ENCODE measurements at places on chromosomes 2 and 18.

- no peaks in the 10 kb centered on the region for H3K4me1 ChIP-seq
- H3K36me3 ChIP-seq, result no peaks in the 10 kb centered on the region
- no peak for DNase-seq
- no peak overlapping the region for H3K27ac ChIP-seq
- no peaks in the 10 kb centered on the region for H3K27me3 ChIP-seq
These were observed 11.3 kb upstream of the COPS8 start for GRCh38 chr2:237074211-237074993.

GRCh38 chr18:31057917-31058316 is 15.4 kb upstream of the DSC3 start:
- H3K27ac ChIP-seq, result no peak overlapping the region
- DNase-seq, result no peak
- H3K27me3 ChIP-seq, result no peaks in the 10 kb centered on the region

DNA sequence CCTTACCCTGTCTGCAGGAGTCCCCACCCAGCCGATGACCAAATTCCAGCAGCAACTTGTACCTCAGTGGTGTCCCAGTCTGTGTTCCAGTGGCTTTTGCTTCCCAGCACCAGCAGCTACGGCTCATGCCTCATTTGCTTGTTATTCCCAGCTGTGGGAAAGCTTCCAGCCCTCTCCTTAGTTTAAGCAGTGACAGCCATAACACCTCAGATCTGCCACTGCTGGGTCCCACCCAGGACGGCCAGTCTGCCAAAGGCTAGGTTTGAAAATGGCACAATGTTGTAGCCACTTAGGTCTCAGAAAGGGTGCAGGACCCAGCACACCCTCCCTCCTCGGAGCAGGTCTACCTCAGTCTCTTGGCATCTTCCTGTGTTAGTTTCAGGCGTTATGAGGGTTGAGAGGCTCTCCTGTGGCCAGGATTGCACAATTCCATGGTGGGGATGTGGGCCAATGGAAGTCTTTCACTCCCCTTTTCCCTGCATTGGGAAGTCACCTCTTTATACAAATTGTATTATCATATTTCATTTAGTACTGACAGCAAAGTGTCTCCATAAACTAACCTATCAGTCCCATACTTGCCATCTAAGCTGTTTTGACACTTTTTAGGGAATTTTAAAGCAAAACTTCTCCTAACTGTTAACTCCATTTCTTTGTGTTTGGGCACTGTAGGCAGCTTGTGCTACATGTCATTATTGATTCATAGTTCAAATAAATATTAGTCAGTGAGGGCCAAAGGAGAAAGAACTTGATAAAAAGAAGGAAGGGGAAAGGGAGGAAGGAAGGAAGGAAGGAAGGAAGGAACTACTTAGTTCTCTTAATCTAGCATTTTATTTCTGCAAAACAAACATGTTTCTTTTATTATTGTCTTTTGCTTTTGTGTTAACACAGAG is 62.9 kb upstream of the FAM110C start:
- no peak for DNase-seq
- no peaks in the 10 kb centered on the region for H3K4me1 ChIP-seq
- no peak overlapping the region for H3K27ac ChIP-seq
- H3K4me3 ChIP-seq, result no peak overlapping the region
- H3K36me3 ChIP-seq, result no peaks in the 10 kb centered on the region

- H3K27me3 ChIP-seq, result no peaks in the 10 kb centered on the region
- no peaks in the 10 kb centered on the region for H3K36me3 ChIP-seq
- no peak overlapping the region for H3K27ac ChIP-seq
- H3K4me3 ChIP-seq, result no peak overlapping the region
- peaks cover 24% of the 10 kb centered on the region for H3K4me1 ChIP-seq
These were observed 75.8 kb downstream of the ACTR3 start for GRCh38 chr2:113965644-113966043.

GRCh38 chr2:239908744-239909143 is 116.4 kb downstream of the NDUFA10 start:
- no peaks in the 10 kb centered on the region for H3K27me3 ChIP-seq
- no peaks in the 10 kb centered on the region for H3K4me1 ChIP-seq
- DNase-seq, result no peak
- H3K27ac ChIP-seq, result no peak overlapping the region

DNA sequence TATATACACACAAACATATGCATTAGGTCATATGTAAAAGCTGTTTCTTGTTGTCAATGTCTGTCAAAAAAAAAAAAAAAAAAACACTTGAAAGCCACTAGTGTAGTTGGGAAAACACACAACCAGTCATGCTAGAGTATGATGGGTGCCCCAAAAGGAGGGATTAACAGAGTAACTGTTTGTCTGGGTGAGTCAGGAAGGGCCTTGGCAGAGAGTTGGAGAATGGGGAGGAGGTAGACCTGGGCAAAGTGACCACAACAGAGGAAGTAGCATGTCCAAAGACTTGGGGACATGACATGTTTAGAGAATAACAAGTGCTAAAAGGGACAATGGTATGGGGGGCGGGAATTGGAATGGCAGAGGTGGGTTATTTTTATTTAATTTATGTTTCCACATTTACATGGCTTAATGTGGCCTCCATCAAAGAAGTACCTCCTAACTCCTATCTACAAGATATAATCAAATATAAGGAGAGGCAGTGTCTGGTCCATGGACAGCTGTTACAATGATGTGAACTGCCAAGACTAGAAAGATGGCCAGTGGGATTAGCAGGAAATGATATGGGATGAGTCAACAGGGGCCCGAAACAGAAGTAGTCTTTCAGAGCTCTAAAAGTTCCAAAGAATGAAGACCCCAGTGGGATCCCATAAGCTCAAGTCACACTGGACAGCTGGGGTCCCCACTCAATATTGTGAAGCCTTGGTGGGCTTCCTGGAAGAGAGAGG is 99.9 kb upstream of the ZFP36L2 start:
- no peaks in the 10 kb centered on the region for H3K27me3 ChIP-seq
- no peaks in the 10 kb centered on the region for H3K36me3 ChIP-seq
- no peak for DNase-seq
- peaks cover 10% of the 10 kb centered on the region for H3K4me1 ChIP-seq
- no peak overlapping the region for H3K27ac ChIP-seq

GRCh38 chr2:127536707-127537541 is 1.4 kb downstream of the MYO7B start:
- H3K27ac ChIP-seq, result no peak overlapping the region
- H3K4me3 ChIP-seq, result no peak overlapping the region
- H3K36me3 ChIP-seq, result no peaks in the 10 kb centered on the region
- no peaks in the 10 kb centered on the region for H3K4me1 ChIP-seq
- no peak for DNase-seq
- no peaks in the 10 kb centered on the region for H3K27me3 ChIP-seq

- DNase-seq, result no peak
- no peaks in the 10 kb centered on the region for H3K27me3 ChIP-seq
- H3K27ac ChIP-seq, result no peak overlapping the region
These were observed 12.2 kb upstream of the DNPEP start for GRCh38 chr2:219399716-219400478.

DNA sequence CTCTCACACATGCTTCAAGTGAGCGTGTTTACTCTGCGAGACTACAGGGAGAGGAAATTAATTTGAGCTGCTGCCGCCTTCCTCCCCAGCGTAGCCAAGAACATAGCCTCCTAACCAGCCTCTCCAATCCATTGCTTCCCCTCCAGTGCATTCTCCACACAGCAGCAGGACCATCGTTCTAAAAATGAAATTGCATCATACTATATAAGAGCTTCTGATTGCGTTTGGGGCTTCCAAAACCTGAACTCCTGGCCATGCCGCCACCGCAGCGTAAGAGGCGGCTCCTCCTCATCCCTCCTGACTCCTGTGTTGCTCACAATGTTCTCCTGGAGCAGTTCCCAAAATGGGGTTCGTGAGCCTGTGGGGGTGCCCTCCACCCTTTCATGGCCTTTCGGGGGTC is 142.1 kb downstream of the MYT1L start:
- no peaks in the 10 kb centered on the region for H3K27me3 ChIP-seq
- no peaks in the 10 kb centered on the region for H3K36me3 ChIP-seq
- no peaks in the 10 kb centered on the region for H3K4me1 ChIP-seq
- H3K4me3 ChIP-seq, result no peak overlapping the region
- no peak for DNase-seq

- no peak overlapping the region for H3K27ac ChIP-seq
- peaks cover 10% of the 10 kb centered on the region for H3K4me1 ChIP-seq
- no peak for DNase-seq
- H3K27me3 ChIP-seq, result peaks cover 23% of the 10 kb centered on the region
These were observed 4.6 kb downstream of the HOXD1 start for GRCh38 chr2:176193048-176193447.

GRCh38 chr2:110977403-110977802 is 143.3 kb upstream of the BCL2L11 start:
- H3K4me1 ChIP-seq, result no peaks in the 10 kb centered on the region
- no peak for DNase-seq
- H3K27ac ChIP-seq, result no peak overlapping the region
- no peak overlapping the region for H3K4me3 ChIP-seq
- H3K27me3 ChIP-seq, result no peaks in the 10 kb centered on the region
- H3K36me3 ChIP-seq, result no peaks in the 10 kb centered on the region

DNA sequence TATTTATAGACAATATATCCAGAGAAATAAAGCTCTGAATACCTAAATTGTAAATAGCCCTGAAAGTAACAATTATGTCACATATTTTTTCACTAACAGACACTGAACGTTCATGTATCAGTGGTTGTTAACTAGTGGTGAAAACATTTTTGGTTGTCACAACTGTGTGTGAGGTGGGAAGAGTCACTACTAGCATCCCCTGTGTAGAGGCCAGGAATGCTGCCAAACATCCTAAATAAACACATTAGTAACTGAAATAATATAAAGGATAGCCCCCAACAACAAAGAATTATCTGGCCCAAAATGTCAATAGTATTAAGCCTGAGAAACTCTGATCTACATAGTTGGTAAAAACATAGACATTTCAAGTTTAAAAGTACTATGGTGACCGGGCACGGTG is 64.5 kb downstream of the ROCK1 start:
- peaks cover 9% of the 10 kb centered on the region for H3K4me1 ChIP-seq
- H3K27ac ChIP-seq, result no peak overlapping the region
- no peak overlapping the region for H3K4me3 ChIP-seq
- H3K27me3 ChIP-seq, result no peaks in the 10 kb centered on the region
- no peak for DNase-seq
- no peaks in the 10 kb centered on the region for H3K36me3 ChIP-seq

GRCh38 chr2:153595939-153596338 is 117.4 kb upstream of the RPRM start:
- H3K4me1 ChIP-seq, result no peaks in the 10 kb centered on the region
- H3K36me3 ChIP-seq, result no peaks in the 10 kb centered on the region
- DNase-seq, result no peak
- no peak overlapping the region for H3K27ac ChIP-seq
- H3K27me3 ChIP-seq, result no peaks in the 10 kb centered on the region

DNA sequence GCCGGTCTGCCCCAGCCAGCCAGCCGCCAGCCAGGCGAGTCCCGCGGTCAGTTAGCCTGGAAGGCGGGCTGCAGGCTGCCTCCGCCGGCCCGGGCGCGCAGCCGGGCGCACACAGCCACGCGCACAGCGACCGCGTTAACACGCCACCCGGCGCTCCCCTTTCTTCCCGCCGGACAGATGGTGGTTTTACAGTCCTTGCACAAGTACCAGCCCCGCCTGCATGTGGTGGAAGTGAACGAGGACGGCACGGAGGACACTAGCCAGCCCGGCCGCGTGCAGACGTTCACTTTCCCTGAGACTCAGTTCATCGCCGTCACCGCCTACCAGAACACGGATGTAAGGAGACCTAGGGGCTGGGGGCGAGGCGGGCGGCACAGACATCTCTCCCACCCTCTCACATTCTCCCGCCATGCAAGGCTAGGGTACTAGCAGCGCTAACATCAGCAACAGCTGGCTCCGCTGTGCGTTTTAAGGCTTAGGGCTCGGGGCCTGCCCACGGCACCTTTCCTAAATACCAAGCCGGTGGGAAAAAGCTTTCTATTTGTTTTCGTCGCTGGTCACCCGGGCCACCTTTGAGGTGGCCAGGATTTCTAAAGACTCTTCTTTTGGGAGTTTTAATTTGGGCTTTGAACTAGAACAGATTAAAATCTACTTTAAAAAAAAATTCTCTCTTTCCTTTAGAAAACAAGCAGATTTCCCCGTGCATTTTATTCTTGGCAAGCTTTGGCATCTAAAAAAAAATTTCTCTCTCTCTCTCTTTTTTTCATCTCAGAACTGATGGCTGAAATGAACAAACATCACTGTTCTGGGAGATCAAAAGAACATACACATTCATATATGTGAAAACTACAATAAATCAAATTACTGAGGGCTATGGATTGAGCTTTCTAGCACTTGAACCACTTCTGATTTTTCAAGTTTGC is 2.9 kb downstream of the TBR1 start:
- DNase-seq, result no peak
- H3K27me3 ChIP-seq, result peaks cover 95% of the 10 kb centered on the region
- peaks cover 12% of the 10 kb centered on the region for H3K4me1 ChIP-seq

DNA sequence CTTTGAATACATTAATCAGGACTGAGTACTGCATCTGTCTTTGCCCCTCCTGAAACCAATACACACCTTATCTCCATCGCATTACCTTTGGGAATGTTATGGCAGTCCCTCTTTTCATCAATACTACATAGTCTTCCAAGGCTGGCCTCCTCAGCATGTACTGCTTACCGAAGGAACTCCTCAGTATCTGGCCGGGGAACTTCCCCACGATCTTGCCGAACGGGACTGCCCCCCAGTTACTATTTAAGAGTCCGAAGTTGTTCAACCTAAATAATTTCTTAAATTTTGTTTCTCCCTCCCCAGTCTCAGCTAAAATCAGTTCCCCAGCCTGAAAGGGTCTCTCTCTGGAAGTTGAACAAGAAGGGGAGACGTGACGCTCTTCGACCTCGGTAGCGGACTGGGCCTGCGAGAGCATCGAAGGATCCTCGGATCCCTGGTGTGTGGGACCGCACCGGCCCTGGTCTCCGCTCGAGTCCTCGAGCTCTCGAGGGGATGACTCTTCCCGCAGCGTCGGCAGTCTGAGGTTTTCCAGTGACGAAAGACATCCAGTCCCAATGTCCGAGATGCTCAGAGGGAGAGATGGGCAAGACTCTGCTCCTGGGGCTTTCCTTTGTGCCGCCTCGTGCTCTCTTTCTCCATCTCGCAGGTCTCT is 489 bp downstream of the TRMT61B start:
- DNase-seq, result no peak
- peak overlapping the region; percentile 90 for H3K27ac ChIP-seq
- no peaks in the 10 kb centered on the region for H3K27me3 ChIP-seq
- no peaks in the 10 kb centered on the region for H3K36me3 ChIP-seq
- peak overlapping the region; percentile 92 for H3K4me3 ChIP-seq
- H3K4me1 ChIP-seq, result peaks cover 30% of the 10 kb centered on the region

- no peak overlapping the region for H3K27ac ChIP-seq
- H3K36me3 ChIP-seq, result no peaks in the 10 kb centered on the region
- peak; percentile 28 for DNase-seq
- no peaks in the 10 kb centered on the region for H3K27me3 ChIP-seq
- H3K4me3 ChIP-seq, result no peak overlapping the region
- no peaks in the 10 kb centered on the region for H3K4me1 ChIP-seq
These were observed 59.0 kb upstream of the DNMT3A start for GRCh38 chr2:25400576-25401216.

DNA sequence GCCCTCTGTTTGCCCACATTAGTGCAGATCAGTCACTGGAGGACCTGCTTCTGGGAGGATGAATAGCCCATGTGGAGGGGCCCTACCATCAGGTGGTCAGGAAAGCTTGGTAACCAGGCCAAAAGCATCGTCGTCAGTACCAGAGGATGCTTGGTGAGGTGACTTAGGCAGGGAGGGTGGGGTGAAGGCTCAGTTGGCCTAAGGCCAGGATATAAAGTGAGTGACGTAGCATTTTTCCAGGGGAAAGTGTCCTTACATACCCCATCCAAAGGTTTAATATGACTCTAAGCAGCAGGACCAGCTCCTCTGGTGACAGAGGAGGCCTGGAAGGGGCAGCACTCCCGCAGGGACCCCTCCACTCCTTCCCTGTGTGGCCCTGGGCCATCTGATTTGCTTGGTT is 27.7 kb upstream of the DNMT3A start:
- no peaks in the 10 kb centered on the region for H3K27me3 ChIP-seq
- H3K27ac ChIP-seq, result no peak overlapping the region
- no peak for DNase-seq
- no peaks in the 10 kb centered on the region for H3K36me3 ChIP-seq
- no peak overlapping the region for H3K4me3 ChIP-seq
